ENCODE measurements at places on chromosomes 13 and 19.
A peak's percentile ranks its signal among the peaks of the same experiment; 100 is the strongest.

DNA sequence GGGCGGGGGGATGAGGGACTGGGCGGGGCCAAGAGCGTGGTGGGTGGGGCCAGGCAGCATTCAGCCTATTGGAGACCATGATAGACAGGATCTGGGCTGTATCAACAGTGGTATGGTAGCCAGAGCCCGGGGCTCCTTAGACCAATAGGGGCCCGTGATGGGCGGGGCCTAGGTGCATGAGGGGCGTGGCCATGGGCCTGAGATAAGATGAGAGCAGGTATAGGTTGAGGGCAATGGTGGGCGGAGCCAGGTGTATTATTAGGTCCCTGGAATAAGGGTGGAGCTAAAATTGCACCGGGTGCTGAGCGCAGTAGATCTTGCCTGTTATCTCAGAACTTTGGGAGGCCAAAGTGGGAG lies 5.3 kb downstream of the ABCA7 start:
- DNase-seq = no peak

GRCh38 chr13:31234729-31235128 lies 35.0 kb downstream of the B3GLCT start:
- no peak for DNase-seq

GRCh38 chr13:71677124-71677523 lies 189.9 kb downstream of the DACH1 start:
- no peak for DNase-seq

DNA sequence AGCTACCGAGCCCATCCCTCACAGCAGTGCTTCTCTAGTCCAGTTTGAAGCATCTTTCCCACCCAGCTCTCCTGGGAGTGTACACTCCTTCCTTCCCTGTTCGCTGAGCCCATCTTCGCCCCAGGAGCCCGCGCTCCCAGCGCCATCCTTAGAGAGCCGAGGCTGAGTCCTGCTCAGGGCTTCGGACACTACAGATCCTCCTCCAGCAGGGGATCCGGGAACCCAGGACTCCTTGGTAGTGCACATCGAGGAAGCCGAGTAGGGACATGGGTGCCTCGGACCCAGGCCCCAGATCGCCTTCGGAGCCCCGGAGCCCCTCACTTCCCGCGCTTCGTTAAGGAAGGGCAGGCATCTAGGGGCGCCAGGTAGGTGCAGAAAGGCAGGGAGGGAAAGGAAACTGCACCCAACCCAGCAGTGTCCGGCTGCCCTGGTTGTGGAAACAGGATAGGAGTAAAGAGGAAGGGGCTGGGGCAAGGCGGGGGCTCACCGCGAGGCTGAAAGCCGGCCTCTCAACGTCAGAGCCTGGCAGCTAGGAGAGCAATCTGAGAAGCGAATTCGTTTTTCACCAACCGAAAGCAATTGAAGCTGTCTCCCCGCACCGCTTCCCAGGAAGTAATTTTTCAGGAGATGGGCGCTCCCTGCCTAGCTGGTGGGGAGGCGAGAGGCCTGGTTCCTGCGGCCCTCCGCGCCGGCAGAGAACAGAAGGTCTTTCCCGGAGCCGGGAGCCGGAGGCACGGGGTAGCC lies 1.0 kb downstream of the PDX1 start:
- DNase-seq = no peak

- DNase-seq = peak; percentile 90
These were observed at the start of the genes NDUFA7 and RPS28 for GRCh38 chr19:8321067-8321985. Gene NDUFA7, minus strand, starts transcription at chr19:8321375. Its CDS starts 17 bp downstream, at chr19:8321358. Gene RPS28, plus strand, starts transcription at chr19:8321496. Its CDS starts 35 bp downstream, at chr19:8321531.

GRCh38 chr19:55370305-55370988 lies at the start of gene IL11:
Gene IL11, minus strand, starts transcription at chr19:55370463. Its CDS starts 153 bp downstream, at chr19:55370310.
- no peak for DNase-seq

DNA sequence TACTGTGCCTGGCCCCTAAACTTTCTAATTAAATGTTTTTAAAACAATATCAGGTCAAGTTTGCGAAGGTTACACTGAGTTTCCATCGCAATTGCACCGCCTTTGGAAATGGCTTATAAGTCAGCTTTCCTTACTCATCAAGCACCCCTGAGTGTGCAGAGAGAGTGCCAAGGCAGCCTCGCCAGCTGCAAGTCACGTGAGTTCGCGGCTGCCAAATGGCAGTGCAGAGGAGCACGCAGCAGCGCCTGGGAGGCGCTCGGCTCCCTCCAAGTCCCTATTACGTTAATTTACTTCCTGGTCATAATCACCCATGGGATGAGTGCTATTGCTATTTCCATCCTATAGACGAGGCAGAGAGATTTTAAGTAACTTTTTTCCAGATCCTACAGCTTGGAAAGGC lies 319.6 kb downstream of the TEX29 start:
- DNase-seq = no peak

GRCh38 chr13:32849369-32849768 lies 166.9 kb upstream of the KL start:
- no peak for DNase-seq

GRCh38 chr19:17411801-17412200 lies 6.4 kb upstream of the BST2 start:
- peak; percentile 74 for DNase-seq

GRCh38 chr19:12949363-12950283 lies 4.0 kb downstream of the RAD23A start:
- DNase-seq = no peak

DNA sequence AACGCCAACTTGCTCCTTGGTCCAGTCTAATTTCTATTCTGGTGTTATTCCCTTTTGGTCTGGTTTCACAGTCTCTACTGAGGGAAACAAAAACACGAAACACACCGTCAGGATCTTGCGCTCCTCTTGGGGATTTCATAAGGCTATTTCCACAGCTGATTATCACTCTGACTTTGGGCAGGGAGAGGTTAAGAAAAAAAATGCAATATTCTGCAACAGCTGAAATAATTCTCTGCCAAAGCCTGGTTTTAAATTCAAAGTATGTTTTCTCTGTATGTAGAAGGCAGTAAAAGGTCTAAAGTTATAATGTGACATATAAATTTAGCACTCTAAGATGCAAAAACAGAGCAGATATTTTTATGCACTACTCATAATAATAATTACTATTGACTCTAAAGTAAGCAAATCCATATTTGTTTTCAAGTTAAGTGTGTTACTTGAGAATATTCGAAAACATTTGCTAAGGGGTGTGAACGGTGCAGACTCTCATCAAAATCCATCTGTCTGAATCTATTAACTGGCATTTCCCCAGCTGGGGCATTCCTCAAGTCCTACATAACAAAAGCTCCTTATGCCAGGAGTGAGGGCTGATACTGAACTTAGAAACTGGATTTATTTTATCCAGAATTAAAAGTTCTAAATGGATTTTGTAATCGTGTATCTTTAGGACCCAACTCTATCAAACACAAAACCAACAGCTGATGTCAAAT lies 38.4 kb upstream of the STARD13 start:
- DNase-seq = no peak

DNA sequence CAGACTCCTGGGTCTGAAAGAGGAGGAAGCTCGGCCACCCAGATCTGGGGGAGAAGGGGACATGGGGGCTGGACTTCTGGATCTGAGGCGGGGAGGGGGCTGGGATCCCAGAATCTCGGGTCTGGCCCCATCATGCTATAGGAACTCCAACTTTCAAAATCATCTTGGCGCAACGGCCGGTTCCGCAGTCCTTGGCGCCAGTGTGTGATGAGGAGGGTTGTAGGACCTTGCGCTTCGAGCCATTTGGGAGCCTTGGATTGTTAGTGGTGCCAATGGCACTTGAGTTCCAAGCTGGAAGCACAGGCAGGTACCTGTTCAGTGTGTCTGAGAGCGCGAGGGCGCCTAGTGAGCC lies 324 bp downstream of the RUVBL2 start:
- DNase-seq = no peak

GRCh38 chr19:54420383-54421168 lies 5.3 kb downstream of the TTYH1 start:
- no peak for DNase-seq

DNA sequence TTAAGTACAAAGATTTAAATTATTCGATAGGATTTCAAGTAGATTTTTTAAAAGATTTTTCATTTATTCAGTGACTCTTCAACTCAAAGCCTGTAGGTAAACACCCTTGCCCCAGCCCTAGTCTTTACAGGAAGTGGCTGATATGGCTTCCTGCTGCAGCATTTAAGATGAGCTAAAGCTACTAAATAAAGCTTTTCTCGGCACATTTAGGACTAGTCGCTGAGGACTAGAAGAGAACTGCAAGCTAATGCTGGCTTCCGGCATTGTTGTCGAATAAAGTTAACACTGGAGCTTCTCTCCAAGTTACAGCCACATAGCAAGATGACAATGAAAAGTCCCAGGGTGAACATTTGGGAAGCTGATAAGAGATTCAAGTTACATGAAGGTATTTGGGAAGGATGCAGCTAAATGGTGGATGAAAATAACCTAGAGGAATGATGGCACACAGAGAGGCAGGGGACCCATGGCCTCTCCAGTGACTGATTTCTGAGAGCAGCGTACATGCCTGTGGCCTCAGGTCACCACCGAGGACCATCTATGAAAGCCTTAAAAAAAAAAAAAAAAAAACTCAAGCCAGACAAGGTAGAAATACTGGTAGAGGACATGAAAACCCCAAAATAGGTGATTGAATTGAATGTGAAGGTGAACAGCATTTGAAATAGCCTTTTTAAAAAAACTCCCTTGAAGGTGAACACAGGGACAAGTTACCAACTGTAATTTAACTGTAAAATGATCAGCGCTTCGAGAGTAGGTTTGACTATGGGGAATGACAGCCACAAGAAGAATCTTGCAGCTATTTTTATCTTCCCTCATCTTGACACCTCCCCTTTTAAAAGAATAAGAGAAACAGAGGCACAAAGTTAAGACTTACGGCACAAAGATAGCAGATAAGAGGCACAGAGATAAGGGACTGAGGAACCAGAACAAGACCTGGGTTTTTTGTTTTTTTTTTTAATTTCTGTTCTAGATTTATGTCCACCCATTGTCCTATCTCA lies 155.4 kb downstream of the DCT start:
- no peak for DNase-seq

- DNase-seq = no peak
These were observed 1599.2 kb downstream of the OLFM4 start for GRCh38 chr13:54627646-54628372.

DNA sequence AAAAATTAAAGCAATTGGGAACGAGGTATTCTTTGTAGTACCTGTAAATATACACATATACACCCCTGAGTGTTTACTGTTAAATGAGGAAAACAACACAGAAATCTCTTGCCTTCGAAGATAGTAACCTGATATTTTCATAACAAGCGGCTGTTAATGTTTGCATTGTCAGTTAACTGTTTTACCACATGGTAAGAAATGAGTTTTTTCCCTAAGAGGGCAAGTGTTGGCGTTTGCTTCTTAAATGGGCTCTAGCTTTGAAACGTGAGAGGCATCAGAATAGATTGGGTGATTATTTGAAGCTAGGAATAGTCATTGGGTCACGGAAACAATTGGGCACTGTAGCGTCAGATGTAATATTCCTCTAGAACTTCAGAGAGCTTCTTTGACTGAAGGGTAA lies 22.0 kb upstream of the UPF3A start:
- DNase-seq = peak; percentile 17

DNA sequence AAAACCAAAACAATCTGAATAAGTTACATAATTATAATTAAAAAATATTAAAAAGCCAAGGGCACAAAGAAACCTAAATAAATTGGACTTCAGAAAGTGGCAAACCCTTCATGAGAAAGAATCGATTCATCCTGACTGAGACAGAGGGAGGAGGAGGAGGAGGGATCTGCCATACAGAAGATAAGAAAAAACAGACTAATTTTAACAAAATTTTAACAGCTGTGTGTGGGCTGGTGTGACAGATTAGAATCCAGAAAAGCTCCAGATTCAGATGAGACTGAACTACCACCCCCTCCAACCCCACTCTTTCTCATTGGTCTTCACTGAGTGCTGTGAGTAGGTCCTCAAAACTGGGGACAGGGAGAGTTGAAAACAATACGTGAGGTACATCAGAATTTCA lies 111.5 kb upstream of the HTR2A start:
- no peak for DNase-seq

DNA sequence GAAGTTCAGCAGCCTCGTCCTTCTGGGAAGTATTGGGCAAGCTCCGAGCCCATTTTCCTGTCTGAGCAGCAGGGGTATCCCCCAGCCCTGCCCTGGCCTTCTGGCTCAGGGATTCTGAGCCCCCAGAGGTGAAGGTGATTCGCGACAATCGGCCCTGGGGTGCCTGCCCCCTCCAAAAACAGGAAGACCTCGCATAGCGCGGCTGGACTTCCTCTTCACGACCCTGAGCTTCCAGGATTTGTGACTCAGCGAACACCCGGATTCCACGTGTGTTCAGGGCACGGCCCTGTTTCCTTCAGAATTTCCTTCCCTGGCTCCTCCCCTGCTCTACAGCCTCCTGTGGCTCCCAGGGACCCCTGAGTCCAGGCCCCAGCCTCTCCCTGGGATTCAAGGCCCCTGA lies at the start of gene SEMA6B:
Gene SEMA6B (minus strand): TSS at position 116 of the 400 bp plus-strand sequence. CDS start 1,227 bp downstream, outside the sequence.
- no peak for DNase-seq

DNA sequence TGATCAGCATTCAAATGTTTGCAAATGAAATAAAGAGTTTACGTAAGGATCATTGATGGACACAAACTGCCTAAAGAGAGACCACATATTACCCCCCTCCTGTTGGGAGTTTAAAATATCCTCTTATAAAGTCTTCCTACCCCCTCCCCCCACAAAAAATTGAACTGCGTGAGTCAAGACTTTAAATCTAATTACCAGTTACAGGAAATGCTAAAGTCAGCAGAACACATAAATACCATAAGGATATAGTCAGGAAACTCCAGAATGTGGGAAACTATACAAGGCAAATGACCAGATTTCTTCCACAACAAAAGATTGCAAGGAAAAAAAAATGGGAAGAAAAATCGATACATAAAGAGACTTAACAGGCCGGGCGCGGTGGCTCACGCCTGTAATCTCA lies 44.4 kb upstream of the FARP1 start:
- DNase-seq = no peak

DNA sequence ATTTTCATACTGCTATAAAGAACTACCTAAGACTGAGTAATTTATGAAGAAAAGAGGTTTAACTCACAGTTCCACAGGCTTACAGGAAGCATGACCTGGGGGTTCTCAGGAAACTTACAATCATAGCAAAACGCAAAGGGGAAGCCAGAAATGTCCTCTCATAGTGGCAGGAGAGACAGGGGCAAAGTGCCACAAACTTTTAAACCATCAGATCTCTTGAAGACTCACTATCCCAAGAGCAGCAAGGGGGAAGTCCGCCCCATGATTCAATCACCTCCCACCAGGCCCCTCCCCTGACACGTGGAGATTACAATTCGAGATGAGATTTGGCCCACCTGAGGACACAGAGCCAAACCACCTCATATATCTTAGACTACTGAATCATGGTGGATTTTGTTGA lies 198.7 kb downstream of the KCTD12 start:
- no peak for DNase-seq

- no peak for DNase-seq
These were observed 8.3 kb downstream of the CACTIN start for GRCh38 chr19:3618144-3618810.

- DNase-seq = peak; percentile 29
These were observed 178.4 kb downstream of the COL4A1 start for GRCh38 chr13:110128546-110128945.

Measured in NCI-H146 (cell line).